CD4-positive, alpha-beta T cell treated with Interleukin-1 beta for 1 hour (primary cell): ENCODE measurements at places on chromosomes 1 and 21.
A peak's percentile ranks its signal among the peaks of the same experiment; 100 is the strongest.

DNA sequence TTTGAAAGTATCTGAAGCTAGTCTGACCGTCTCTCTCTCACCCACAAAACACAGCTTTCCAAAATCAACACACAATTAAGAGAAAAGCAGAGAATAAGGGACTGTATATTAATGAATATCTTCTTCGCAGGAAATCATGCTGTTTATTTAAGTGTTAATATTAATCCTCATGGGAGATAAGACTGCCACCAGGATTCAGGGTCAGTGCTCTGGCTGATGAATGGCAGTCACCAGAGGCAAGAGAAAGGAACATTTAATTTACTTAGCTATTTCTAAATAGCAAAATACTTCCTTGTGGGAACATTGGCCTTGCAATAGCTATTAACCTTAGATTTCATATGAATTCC, 2.2 kb downstream of the SCYL3 start:
- DNase-seq, result no peak

DNA sequence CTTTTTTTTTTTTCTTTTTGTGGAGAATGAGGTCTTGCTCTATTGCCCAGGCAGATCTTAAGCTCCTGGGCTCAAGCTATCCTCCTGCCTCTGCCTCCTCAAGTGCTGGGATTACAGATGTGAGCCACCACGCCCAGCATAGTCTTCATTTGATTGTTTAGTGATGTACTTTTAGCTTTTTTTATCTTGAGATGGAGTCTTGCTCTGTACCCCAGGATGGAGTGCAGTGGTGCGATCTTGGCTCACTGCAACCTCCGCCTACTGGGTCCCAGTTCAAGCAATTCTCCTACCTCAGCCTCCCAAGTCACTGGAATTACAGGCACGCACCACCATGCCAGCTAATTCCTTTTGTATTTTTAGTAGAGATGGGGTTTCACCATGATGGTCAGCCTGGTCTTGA, 24.0 kb upstream of the LRRC3 start:
- no peak for DNase-seq

DNA sequence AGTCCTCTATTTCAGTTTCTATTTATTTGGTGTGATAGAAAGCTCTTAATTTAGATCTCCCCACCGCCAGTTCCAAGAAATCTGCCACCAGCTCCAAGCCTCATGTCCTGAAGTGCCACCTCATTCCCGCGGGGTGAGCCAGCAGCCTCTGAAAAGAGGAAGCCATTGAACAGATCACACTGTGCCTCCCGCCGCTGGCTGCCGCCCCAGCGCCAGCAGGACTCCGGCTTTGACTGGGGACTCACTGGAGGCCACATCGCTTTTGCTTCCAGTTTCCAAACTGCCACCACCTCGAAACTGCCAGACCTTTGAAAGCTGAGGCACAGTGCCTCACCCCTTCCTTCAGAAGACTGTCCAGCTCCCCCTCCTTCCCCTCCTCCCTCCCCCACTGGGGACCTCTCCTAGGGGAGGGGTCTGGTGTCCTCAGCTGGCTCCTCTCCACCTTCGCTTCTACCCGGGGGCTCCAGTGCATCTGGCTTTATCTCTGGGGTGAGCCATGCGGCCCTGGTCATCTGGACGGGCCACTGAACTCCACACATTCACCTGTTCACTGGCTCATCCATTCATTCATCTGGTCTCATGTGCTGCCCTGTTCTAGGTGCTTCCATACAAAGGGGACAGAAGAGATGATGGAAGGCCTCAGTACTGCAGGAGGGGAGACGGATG, 58.9 kb downstream of the VPS26C start:
- DNase-seq, result peak; percentile 64

DNA sequence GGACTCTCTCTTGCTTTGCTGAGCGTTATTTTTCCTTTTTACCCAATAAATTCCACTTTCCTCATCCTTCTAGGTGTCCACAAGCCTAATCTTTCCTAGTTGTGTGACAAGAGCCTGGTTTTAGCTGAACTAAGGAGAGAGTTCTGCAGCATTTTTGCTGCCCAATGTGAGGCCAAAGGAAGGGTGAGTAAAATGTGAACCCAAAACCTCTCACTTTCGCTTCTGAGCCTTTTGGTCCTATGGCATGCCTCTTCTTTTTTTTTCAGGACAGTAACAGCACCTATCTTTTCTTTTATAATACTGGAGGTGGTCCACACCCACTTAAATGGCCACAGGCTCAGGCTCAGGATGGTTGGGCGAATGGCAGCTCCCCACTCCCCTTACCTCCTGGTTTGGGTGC, 111.1 kb downstream of the COP1 start:
- DNase-seq, result no peak

DNA sequence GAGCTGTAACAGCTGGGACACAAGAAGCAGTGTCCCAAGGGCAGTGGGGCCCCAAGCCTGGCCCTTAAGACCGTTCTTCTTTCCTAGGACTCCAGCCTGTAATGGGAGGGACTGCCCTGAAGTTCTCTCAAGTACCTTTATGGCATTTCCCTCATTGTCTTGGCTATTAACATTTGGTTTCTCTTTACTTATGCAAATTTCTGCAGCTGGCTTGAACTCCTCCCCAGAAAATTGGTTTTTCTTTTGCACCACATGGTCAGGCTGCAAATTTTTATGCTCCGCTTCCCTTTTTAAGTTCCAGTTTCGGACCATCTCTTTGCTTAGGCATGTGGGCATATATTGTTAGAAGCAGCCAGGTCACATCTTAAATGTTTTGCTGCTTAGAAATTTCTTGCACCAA, 3.1 kb upstream of the MROH9 start:
- no peak for DNase-seq

DNA sequence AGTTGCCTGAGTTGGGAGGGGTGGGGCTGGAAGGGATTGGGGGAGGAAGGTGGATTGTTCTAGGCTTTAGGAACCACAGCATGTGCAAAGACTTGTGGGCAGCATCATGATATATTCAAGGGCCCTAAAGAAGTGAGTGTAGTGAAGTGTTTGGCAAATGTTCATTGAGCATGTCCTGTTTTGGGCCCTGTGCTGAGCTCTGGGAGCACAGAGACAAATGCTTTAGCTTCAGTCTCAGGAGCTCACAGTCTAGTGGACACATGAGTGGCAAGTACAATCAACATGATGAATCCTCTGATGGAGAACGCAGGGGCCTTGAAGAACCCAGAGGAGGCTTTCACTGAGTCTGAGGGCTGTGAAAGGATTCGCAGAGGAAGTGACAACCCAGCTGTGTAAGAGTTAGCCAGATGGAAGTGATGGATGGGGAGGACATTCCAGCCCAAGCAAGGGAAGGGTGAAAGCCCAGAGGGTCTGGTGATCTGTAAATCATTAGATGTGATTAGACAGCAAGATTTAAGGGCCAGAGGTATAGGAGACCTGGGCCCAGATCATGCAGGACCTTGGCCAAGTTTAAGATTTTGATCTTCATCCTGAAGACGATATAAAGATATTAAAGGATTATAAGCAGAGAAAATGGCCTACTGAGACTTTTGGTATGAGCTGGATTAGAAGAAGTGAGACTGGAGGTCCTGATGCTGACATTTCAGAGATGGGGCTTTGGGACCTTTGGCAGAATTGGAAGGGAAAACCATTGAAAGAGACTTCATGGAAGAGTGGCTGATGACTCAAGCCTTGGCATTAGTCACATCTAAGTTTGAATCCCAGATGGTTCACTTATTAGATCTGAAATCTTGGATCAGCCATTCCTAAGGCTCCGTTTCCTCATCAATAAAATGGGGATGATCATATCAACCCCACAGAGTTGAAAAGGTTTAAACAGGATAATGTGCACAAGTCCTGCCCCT, 4.6 kb downstream of the IPO13 start:
- DNase-seq, result no peak

DNA sequence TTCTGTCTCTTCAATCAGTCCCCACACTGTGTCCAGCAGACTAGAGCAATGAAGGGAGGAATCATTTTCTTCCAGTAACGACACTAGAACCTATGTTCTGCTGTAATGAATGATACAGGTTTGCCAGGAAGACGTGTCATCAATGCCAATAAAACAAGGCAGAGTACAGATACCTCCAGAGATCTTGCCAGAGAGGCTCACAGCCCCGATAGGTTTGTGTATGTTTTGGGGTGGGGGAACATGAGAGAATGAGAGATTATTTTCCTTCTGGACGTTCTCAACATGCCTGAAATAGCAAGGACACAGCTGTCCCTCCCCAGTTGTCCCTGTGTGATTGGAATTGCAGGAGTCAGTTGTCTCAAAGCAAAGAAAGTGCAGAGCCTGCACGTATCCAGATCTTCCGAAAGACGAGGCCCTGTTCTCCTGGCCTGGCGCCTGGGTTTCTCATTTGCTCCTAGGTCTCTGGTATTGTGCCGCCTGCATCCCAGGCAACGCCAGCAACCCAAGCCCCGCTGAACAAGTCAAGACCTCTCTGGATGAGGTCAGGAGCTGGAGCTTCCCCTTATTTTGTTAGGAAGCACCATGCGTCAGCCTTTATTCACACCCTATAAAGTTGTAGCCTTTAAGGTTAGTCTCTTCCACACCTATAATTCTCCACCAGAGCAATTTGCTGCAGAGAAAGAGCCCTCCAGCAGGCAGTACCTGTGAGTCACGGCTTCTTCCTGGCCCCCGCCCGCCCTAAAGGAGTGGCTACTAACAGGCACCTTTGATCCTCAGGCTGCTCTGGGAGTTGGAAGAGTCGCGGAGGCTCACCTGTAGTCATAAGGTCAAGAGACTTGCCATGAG, 130.5 kb downstream of the TOMM20 start:
- DNase-seq, result no peak

GRCh38 chr1:174769961-174770549, 229.7 kb upstream of the CACYBP start:
- peak; percentile 62 for DNase-seq

- DNase-seq, result no peak
These were observed 73.3 kb downstream of the TNFSF18 start for GRCh38 chr1:172977296-172978017.

- no peak for DNase-seq
These were observed 462.6 kb upstream of the RUNX1 start for GRCh38 chr21:35511696-35512162.

GRCh38 chr1:241423541-241424479, 66.8 kb upstream of the RGS7 start:
- DNase-seq, result no peak

DNA sequence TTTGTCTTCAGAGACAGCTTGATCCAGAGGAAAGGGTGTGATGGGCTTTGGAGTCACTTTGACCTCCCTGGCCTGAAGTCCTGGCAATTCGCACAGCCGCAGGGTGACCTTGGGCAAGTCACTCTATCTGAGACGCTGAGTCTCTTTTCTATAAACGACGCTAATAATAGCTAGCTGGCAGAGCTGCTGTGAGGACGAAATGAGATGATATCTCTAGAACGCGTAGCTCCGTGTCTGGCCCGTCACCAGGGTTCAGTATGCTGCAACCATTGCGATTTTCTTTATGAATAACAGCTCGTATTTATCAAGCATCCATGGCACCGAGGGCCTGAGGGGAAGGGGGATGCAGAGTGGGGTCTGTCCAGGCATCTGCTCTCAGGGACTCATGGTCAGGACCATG, 58.7 kb downstream of the IGSF21 start:
- no peak for DNase-seq
